ENCODE measurements at places on chromosomes 4 and X.

GRCh38 chrX:56920338-56920997 is 74.9 kb downstream of the SPIN3 start:
- no peak for DNase-seq

DNA sequence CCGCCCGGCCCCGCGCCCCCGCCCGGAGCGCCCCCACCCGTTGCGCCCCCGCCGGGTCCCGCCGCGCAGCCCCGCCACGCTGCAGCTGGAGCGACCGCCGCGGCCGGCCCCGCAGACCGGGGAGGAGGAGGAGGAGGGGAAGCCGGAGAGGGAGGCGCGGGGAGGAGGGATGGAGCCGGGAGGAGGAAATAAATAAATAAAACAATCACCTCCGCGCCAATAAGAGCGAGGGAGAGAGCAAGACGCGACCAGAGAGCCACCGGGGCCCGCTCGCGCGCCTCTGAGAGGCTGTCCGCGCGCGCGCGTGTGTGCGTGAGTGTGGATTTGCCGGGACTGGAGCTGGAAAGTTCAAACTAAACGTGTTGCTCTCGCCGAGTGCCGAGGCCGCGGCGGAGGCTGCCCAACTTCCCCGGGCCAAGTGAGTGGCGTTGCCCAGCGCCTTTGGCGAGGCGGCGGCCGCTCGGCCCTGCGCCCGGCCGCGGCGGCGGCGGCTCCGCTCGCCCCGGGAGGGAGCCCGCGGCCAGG is 2184.4 kb upstream of the TENM3 start:
- DNase-seq = peak; percentile 66

- no peak for DNase-seq
Observed at GRCh38 chr4:85821688-85822455, 346.9 kb downstream of the ARHGAP24 start.

GRCh38 chr4:24770032-24770584 is 25.3 kb upstream of the SOD3 start:
- DNase-seq = peak; percentile 31

DNA sequence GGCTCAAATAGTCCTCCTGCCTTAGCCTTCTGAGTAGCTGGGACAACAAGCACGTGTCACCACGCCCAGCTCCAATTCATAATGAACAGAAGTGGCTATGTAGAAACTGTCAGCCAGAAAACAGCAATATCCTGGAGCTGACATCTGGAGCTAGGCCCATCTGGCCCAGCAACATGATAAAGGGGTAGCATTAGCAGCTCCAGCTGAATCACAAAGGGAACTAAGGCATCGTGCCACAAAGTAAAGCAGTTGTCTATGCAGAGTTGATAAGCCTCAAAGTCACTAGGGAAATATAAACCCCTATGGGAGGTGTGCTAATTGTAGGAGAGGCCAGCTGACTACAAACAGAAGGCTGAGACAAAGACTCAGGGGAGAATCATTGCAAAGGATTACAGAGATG is 270.5 kb upstream of the GPC4 start:
- DNase-seq = no peak

GRCh38 chr4:80199947-80200346 is 2.6 kb downstream of the PRDM8 start:
- DNase-seq = no peak

GRCh38 chr4:40395908-40396793 is 61.0 kb downstream of the CHRNA9 start:
- DNase-seq = no peak

- no peak for DNase-seq
Observed at GRCh38 chrX:49912086-49912485, 10.3 kb upstream of the CLCN5 start.

- no peak for DNase-seq
Observed at GRCh38 chr4:96459105-96459504, 619.2 kb downstream of the PDHA2 start.

Data from urothelium cell line (cell line).